SK-N-DZ (cell line): ENCODE measurements at places on chromosomes 2 and 18.

- no peak for DNase-seq
These were observed 18.2 kb upstream of the MGAT5 start for GRCh38 chr2:134235510-134236144.

DNA sequence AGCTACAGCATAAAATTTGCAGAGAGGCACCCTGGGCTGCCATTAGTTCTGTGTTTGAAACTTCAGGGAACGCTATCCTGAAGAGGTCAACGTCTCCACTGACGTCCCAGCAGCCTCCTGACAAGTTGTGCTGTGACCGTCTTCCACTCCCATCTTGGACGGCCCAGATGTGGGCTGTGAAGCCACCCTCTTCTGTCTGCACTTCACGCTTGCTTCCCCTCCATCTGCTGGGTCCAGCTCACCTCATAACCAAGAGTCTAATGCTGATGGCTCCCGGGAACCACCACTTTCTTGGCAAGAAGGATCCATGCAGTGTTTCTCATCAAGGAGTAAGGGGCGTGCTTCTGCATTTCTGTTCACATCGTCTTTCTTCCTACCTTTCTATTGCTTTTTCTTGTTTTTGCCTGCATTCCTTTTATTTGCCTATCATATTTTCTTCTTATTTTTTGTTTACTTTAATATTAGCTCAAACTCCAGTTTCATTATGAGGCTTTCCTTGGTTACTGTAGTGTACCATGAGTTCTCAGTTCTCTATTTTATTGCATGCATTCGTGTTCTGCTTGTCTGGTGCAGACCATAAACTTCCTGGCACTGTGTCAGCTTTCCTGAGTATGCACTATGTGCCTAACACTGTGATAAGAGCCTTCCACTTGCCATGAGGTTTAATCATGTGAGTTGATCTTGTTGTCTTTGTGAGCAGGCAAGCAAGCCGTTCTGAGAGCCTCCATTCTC is 631.8 kb upstream of the RAB6C start:
- DNase-seq, result no peak

- no peak for DNase-seq
These were observed 829.4 kb downstream of the TRIB2 start for GRCh38 chr2:13546131-13546530.

- peak; percentile 35 for DNase-seq
These were observed 58.6 kb downstream of the TSHZ1 start for GRCh38 chr18:75269124-75269680.

DNA sequence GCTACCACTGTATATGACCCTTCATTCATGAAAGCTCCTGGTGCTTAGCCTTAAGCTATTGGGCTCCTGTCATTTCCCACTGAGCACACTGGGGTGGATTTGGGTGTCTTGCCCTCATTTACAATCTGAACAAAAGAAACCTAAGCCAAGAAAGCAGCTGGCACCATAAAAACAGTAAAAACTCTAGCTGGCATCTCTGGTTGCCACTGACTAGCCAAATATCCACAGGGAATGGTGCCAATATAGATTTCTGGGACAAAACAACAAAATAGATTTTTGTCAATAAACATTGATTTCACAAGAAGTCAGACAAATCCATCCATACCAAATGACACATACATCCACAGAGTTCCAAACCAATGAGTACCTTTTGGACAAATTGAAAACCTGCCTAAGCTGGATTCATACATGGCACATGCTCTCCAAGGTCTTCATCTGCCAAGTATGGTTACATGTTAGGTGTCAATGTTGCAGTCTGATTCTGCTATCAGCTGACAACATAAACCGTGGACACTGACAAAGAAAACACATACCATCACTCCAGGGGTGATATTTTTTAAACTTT is 1081.5 kb upstream of the ZEB2 start:
- DNase-seq, result no peak

- no peak for DNase-seq
These were observed 67.4 kb downstream of the RNF152 start for GRCh38 chr18:61825386-61825785.

DNA sequence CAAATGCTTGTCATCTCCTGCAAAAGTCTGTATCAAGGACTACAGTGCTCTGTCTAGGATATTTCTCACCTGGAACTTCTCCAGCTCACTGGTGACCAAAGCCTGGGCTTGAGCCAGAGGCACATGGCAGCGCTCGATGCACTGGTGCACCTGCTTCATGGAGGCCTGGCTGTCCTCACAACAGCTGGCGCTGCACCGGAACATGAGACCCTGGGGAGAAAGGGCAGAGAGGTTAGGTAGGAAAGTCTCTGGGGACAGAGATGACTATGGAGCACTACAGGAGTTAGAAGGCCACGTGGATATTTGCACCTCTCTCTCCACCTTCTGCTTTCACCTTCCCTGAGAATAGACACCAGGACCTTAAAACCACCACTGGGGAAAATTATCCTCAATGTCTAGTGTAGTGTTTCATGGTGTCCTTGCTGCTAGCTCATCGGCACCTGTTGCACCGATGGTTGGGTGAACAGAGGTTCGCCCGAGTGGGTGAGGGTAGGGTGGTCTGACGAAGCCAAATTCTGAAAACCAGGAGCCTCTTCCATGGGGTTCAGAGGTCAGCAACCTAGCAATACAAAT is 1.0 kb downstream of the FAM136A start:
- DNase-seq, result no peak

- DNase-seq, result no peak
These were observed 481.4 kb downstream of the CDH2 start for GRCh38 chr18:27695503-27695902.

- no peak for DNase-seq
These were observed 63.4 kb upstream of the OTOS start for GRCh38 chr2:240203788-240204270.

DNA sequence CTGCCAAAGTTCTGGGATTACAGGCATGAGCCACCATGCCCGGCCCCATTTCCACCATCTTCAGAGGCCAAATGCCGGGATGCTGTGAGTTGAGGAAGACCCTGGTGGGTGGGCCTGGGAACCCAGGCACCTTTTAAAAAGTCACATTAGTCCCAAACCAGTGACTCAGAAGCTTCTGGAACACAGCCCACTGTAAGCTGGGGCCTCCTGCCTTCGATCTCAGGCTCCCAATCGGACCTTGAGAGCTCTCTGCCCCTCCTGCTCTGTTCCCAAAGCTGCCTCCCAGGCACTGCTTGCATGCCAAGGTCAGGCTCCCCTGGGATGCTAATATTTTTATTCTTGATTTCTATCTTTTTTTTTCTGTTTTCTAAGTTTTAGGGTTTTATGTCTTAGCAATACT is 4.2 kb downstream of the ADCY3 start:
- no peak for DNase-seq

DNA sequence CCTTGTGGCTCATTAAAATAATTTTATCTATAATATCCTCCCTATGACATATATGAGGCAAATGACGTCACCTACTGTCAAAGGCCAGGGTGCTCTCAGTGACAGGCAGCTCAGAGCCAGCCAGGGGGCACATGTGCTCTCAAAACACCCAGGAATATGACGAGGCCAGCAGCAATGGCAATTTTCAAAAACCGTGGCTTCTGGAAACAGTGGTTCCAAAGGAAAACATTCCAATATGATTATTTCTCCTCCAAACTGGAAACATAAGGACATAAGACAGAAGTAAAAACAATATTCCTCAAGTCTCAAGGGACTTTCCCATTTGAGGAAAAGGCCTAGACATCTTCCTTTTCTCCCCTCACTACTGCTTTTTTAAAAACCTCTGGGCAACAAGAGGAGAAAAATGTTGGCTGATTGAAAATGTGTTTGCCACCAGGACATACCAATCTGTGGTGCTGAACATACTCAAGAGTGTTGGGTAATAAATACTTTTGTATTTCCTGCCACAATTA is 40.8 kb downstream of the RNF152 start:
- no peak for DNase-seq

DNA sequence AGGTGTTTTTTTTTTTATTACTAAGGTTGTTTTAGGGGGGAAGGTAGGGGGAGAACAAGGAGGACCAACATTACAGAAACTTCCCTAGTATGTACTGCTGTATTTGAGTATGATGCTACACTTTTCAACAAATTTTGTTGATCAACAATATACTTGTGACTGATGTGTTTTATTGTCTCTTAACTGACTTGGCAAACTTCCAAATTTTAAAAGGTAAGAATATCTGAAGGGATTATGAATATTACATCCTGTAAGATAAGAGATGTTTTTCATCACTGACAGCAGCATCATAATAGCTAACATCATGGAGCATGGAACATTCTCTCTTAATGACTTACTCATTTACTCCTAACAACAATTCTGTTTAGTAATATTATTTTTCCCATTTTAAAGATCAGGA is 86.0 kb upstream of the KIF5C start:
- DNase-seq, result no peak

DNA sequence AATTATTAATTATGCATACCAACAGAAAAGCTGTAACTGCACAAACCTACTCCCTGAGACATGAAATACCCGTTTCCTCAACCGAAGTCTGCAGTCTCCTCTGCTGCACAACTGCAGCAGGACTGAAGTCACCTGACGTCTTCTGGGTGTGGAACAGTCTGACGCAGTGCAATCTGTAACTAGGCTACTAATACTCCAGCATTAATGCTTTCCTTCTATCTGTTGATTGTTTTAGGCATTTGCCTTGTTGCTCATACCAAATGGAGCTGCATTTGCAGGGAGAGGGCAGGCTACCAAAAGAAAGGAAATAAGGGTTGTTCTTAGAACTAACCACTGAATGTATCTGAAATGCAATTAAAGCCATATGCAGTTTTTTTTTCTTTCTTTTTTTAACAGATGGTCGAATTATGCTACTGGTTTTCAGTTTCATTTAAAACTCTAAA is 40.1 kb downstream of the RTN4 start:
- DNase-seq, result peak; percentile 15

DNA sequence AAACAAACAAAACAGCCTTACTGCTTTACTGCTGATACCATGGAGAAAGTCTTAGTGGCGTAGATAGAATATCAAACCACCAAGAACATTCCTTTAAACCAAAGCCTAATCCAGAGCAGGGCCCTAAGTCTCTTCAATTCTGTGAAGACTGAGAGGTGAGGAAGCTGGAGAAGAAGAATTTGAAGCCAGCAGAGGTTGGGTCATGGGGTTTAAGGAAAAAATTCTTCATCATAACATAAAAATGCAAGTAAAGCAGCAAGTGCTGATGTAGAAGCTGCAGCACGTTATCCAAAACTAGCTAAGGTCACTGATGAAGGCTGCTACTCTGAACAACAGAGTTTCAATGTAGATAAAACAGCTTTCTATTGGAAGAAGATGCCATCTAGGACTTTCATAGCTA is 77.1 kb downstream of the MTA3 start:
- DNase-seq, result no peak

GRCh38 chr2:73642338-73643018 is at the start of gene NAT8:
NAT8 (minus strand) TSS chr2:73642422; CDS start chr2:73641628, 794 bp downstream.
- no peak for DNase-seq

DNA sequence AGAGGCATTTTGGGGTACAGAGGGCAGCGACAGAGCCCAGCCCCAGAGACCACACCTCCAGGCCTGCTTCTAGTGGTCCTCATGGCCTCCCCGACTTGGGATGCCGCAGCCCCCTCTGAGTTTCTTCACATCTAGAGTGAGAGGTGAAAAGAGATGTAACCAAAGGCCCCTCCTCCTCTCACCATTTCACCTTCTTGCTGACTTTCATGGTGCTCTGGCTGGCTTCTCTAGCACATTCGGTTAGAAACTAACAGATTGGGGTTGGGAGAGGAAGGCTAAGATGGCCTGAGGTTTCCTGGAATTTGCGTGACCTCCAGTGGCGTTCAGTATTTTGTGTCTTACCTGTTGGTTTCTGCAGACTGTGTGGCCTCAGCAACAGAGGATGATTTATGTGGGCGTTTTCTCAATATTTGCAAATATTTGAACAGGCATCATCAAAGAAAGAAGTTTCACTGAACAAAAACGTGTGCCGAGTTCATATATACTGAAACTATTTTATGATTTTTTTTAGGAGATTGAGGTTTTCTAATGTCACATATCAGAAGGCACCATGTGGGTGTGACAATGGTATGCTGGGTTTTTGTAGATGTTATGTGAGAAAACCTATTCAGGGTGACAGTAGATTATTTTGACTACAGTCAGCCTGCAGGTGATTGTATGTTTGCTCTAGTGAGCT is 69.9 kb upstream of the BCL2L11 start:
- DNase-seq, result no peak

DNA sequence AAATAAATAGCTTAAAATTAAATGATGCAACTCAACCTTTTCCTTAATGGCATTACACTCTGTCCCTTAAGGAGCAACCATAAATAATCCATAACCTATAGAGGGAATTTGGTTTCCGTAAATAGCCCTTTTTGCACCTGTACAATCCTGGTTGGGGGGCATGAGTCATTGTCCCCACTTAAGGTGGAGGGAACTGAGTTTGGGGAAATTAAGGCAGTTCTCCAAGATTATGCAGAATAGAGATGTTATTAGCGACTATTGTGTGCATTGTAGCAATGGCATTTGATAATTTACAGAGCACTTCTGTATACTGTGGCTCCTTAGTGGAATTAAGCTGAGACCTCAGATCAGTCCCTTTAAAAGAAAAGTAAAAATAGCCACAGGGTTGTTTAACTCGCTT is 6.6 kb downstream of the MYCN start:
- peak; percentile 96 for DNase-seq

DNA sequence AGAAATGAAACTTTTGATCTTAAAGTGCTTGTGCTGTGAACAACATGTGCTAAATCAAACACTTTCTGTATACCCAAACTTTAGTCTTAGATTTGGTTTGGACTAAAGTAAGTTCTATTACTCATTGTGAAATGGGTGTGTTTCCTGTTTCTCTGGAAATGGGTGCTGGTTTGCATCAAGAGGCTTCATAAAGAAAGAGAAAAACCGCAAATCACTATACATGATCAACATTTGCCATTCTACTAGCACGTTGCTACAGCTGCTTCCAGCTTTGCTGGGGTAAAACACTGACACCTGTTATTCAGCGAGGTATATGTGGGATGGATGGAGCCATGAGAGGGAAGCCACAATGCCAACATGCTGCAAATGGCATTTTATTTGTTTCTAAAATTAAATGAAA is 547.0 kb upstream of the ACVR2A start:
- DNase-seq, result no peak

DNA sequence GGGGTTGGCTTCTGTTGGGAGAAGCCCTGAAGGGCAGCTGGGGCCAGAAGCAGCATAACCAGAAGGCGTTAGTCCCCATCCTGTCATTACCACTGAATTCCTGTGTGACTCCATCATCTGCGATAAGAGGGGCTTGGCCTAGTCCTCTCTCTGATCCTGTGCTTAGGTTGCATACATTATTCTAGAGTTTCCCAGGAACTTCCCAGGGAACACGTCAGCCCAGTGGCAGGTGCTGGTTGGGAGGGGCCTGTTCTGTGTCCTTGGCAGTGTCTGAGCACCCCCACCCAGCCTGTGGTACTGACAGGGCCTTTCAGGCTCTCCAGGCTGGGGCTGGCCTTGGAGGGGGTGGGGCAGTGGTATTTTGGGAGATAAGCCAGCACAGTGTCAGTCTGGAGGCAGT is 4.5 kb upstream of the TOGARAM2 start:
- DNase-seq, result no peak

DNA sequence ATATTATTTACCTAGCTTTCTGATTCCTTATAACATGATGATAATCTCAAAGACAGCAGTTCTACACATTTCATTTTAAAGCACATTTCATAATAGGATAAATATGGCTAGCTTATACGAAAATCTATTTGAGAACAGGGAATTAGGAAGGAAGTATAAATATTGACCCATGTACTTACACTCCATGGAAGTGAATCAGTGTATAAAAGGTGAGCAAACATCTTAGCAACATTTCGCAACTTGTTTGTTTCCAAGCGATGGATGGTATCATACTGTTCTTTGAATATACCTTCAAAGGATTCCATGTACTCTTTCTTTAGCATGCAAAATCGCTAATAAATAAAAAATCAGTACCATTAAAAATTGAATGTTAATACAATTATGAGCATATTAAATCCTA is 53.1 kb downstream of the CWC22 start:
- DNase-seq, result no peak
